ENCODE measurements at places on chromosomes 2 and 18. TPM values are rescaled to one million over a fixed set of nuclear protein-coding genes. Genes with fewer than 3 reads are reported as not detected.

GRCh38 chr2:44137048-44137447 is 31.6 kb upstream of the PPM1B start:
- DNase-seq: no peak

DNA sequence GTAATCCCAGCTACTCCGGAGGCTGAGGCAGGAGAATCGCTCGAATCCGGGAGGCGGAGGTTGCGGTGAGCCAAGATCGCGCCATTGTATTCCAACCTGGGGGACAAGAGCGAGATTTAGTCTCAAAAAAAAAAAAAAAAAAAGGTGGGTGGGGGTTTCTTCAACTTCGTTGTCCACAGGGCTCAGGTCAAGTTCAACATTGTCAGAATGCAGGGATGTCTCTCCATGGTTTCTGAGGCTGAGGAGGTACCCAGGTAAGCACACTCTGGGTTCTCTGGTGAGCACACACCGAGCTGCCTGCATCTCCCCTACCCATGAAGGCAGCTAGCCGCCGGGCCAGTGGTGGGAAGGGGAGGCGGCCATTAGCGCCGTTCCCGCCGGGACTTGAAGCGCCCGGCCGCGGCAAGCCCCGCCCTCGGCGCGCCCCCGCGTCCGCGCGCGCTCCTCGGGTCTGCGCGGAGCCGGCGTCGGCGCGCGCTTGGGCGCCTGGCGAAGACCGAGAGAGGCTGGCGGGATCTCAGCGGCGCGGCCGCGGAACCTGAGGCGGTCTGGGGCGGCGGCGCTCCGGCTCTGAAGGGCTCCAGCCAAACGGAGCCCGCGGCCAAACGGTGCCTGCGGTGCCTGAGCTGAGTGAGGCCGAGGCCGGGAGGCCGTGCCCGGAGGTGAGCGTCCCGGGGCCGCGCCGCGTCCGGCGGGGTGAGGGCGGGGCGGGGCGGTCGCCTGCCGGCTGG is at the start of gene UBXN2A:
Gene UBXN2A, plus strand, starts transcription at position 477 of the 731 bp plus-strand sequence. CDS start 17,852 bp downstream, outside the sequence.
- DNase-seq: no peak

The FSHR gene
- not detected for total RNA-seq

GRCh38 chr2:150402953-150403352 is 84.5 kb downstream of the RND3 start:
- DNase-seq: no peak

The GALNT5 gene
- 11.2 TPM for total RNA-seq

DNA sequence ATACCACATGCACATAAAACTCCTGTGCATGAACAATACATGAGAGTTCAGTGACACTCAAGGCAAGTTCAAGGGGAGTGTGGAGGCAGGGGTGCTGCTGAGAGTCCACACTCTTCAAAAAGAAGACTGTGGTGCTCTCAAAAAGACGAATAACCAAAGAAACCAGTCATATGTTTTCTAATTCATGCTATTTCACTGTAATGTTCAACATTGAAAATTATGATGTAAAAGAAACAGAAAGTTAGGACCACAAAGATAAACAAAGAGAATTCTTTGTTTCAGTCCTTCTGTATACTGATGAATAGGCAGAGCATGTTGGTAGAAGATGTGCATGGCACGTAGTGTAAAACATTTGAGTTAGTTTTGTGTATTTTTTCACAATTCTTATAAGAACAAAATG is 864.2 kb upstream of the LRATD1 start:
- DNase-seq: no peak

DNA sequence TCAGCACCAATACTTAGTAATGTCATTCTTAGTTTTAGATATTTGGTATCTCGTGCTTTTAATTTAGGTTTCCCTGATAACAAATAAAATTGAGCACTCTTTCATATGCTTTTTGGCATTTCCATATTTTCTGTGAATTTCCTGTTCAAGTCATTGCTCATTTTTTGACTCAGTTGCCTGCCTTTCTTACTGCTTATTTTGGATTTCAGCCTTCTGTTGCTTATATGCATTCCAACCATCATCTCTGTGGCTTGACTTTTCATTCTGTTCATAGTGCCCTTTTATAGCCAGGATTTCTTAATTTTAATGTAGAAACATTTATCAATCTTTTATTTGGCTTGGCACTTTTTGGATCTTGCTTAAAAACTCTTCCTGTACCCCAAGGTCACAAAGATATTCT is 14.5 kb upstream of the KIF3C start:
- DNase-seq: no peak

The SPC25 gene
- total RNA-seq: 5.9 TPM

DNA sequence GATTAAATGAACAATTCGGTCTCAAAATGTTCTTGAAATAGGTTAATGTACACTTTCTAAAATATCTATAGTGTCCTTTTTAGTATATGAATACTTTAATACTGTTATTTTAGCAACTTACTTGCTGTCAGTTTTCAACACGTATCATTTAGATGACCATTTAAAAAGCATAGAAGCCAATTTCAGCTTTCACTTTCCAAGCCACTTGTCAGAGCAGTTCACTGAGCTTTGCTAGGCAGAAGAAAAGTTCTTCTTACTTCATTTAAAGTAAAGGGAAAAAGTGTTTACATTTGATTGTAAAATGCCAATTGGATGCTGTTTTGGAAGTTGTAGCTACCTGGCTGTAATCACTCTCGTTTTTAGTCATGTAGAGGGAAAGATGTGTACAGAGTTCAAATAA is 126.0 kb downstream of the KCNH7 start:
- DNase-seq: no peak

The MOGAT1 gene
- not detected for total RNA-seq

GRCh38 chr2:204732019-204732418 is 186.7 kb downstream of the PARD3B start:
- no peak for DNase-seq

DNA sequence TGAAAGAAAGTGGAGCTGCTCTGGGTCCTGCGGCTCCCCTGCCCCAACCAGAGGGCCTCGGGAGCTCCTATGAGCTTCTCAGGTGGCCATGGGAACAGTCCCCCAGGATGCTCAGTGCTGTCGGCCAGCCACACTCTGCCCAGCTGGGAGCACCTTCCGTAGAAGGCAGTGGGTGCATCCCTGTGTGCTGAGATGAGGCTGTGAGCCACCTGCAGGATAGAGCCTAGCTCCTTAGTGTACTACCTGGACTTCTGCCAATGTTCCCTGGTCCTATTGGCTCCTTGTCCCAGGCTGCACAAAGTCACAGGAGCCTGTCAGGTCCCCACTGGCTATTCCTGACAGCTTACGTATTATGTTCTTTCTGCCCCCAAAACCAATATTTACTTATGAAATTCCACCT is 16.1 kb downstream of the PRELID3A start:
- DNase-seq: no peak

The LRRTM1 gene
- total RNA-seq: not detected

The ZNF804A gene
- not detected for total RNA-seq

- no peak for DNase-seq
Measured at GRCh38 chr18:36350251-36350651, 52.7 kb downstream of the FHOD3 start.

DNA sequence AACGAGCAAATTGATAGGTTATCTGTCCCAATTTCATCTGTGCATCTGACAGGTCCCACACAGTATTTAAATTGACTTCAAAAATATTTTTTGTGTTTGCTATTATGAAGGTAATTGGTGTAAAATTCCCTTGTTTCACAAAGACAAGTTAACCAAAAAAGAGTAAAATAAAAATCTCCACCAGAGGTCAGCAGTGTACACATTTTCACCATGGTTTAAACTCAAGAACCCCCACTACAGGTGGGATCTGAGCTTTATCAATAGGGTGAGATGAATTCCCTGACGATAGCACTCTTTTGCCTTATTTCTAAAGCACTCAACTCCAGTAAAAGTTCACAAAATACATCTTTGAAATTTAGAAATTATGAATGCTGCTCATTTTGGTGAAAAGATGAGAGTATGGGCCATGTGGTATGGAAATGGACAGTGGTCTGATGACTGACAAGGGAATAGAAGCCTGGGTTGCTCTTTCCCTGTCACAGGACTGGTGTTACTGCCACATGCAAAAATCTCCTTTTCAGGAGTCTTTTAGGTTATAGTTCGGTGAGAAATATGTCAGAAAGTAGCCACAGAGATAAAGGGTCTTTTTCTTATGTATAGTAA is 68.0 kb downstream of the SERPINB8 start:
- DNase-seq: no peak

DNA sequence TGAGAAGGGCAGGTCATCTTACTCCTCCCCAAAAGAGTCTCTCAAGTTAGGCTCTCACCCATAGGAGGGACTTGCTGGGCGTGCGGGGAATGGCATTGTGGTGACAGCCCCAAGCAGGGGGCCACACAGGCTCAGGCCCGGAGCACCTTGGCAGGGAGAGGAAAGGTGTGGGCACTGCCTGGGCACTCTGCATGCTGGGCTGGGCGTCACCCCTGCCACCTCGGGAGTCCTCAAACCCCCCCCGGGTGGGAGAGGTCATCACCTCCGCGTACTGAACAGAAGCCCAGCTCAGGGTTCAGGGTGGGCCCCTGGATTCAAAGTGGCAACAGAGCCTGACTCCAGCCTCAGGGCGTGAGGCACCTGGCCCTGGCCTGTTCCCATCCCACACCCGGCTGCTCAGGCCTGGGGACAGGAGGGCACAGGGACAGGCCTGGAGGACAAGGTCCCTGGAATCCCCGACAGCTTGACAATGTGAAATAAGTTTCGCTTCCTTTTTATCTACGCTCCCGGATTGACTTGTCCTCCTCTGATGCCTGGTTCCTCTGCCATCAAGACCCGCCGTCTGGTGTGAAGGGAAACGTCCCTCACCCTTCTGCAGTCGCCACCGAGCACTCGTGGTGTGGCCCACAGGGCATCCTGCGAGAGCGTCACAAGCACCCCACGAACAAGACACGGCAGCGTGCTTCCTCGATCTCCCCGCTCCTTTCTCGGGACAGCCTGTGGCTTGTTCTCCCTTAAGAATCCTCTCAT is 97.8 kb downstream of the HDAC4 start:
- DNase-seq: no peak

GRCh38 chr2:103293742-103294077 is 531.9 kb downstream of the TMEM182 start:
- DNase-seq: no peak

DNA sequence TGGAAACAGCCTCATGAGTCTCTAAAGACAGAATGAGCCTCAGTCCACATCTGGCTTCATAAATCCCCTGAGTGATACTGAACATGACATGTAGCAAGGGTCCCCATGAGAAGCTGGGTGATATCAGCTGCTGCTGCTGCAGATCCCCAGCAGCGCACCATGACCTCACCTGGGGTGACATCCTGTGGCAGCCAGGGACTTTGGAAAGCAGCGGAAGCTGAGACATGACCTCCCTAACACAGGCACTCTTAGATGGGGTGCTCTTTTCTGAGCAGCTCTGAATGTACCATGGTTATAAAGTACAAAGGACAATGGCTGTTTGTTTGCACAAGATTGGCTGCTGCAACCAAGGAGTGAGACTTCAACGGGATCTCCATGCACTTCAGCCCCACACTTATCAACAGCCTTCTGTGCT is 74.7 kb upstream of the TMEM200C start:
- no peak for DNase-seq

GRCh38 chr2:232190796-232191195 is 187.8 kb upstream of the ALPP start:
- DNase-seq: no peak

DNA sequence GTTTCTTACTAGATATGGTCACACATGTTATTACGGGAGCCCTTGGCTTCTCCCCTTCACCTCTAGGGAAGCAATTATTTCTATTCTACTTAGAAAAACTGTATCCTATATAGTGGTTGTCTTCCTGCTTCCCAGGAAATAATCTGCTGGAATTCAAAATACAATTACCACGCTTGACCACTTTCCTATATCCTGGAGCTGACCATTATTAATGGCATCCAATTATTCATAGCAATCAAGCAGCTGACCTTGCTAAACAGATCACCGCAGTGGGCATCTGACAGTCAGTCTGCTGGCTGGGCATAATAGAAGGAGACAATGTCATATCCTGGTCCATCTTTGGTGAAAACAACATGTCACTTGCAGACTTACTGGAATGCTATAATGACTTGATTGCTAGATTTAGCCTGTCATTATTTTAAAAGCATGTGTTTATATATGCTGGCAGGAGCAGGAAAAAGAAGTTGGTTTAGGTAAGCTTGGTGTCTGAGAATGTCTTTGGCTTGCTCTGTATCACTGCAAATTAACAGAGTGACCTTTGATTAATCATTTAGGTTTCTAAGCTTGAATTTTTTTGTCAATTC is 325.6 kb upstream of the FAM98A start:
- no peak for DNase-seq

GRCh38 chr18:37231251-37231650 is 334.3 kb downstream of the CELF4 start:
- no peak for DNase-seq

The CCDC88A gene
- total RNA-seq: 18.7 TPM

The FNDC4 gene
- 4.6 TPM for total RNA-seq

DNA sequence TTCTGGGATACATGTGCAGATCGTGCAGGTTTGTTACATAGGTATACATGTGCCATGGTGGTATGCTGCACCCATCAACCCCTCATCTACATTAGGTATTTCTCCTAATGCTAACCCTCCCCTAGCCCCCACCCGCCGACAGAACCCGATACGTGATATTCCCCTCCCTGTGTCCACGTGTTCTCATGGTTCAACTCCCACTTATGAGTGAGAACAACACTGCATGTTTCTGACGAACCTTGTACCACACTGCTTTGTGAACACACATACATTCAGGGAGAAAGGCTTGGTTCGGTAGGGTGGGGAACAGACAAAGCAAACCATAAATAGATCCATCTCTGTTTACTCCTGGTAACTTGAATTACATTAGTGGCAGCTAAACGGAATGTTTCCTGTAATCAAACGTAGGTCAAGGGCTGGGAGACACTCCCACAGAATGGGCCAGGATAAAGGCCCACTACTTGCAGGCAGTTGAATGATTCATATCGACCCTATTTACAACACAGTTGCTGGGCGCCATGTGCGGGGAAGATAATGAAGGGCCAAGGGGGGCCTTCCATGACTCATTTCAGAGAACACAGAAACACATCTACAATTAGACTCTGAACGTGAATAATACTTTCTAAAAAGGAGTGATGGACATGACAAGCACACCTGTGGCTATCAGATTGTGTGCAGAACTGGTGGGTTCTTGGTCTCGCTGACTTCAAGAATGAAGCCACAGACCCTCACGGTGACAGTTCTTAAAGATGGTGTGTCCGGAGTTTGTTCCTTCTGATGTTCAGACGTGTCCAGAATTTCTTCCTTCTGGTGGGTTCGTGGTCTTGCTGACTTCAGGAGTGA is 56.8 kb upstream of the KIDINS220 start:
- no peak for DNase-seq

The LHCGR gene
- total RNA-seq: not detected

DNA sequence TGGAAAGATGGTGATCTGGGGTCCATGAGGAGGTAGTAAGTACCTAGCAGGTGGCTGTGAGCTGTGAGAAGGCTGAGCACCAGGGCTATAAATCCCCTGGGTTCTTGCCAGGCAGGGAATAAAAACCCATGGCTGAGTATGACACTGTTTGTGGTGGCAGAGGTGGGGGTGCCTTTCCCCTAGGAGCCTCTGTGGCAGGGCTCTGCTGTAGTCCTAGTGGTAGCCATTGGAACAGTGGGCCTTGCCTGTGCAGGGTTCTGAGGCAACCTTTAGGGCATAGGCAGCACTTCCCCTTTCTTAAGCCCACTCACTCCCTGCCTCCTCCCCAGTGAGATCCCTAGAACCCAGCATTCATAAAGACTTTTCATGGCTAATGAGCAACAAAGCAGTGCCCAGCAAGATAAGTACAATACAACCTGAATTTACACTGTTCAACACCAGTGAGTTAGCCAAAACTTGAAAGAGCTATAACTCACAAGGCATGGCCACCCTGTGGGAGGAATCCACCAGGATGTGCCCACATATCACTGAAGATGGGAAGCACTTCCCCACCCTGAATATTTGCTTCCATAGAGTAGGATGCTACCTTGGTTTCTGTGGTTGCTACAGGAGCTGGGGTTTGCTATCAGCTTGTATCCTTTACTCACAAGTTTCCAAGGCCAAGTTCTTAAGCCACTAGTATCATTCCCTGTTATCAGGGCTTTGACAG is 100.9 kb upstream of the NEUROD1 start:
- DNase-seq: no peak

All from esophagus squamous epithelium (tissue), 5 donors.